ENCODE measurements at places on chromosomes 16 and 17.

DNA sequence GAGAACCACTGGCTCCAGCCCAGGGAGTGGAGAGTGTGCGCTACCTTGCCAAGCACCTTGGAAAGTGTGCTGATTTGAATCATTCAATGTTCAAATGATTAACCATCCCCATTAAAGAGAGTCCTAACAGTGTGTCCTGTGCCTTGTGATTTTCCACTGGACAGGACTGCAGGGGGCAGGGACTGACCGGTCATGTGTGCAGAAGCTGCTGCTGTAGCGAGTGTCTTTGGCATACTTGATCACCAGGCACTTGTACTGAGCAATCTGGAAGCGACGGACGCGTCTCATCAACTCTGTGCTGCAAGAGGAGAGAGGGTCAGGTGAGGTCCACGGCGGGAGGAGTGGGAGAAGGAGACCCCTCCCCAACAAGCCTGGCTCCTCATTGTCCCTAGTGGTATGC, 2.0 kb downstream of the TK1 start:
- no peak for DNase-seq

DNA sequence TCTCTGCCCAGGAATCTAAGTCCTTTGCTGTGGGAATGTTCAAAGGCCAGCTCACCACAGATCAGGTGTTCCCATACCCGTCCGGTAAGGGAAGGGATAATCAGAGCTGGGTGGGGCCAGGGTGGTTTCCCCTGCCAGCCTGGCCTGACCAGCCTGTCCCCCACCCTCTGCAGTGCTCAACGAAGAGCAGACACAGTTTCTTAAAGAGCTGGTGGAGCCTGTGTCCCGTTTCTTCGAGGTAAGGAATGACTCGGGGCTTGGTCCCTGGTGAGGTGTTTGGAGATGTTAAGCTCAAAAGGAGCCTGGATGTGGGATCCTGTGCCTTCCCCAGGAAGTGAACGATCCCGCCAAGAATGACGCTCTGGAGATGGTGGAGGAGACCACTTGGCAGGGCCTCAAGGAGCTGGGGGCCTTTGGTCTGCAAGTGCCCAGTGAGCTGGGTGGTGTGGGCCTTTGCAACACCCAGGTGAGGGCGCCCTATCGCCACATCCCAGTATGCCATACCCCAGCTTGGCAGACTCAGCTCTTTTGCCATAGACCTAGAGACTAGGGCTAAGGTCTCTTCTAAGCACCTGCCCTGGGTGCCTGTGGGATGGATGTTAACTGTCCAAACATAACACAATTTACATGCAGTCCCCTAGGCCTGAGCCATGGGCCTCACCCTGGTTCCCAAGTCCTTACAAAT, 997 bp downstream of the ACADVL start:
- DNase-seq: peak; percentile 55

- no peak for DNase-seq
Measured at GRCh38 chr16:54285414-54286089, 1.0 kb downstream of the IRX3 start.

GRCh38 chr17:62611728-62612127, 15.7 kb upstream of the MRC2 start:
- DNase-seq: no peak

- DNase-seq: no peak
Measured at GRCh38 chr16:30722916-30723315, 23.9 kb downstream of the SRCAP start.

DNA sequence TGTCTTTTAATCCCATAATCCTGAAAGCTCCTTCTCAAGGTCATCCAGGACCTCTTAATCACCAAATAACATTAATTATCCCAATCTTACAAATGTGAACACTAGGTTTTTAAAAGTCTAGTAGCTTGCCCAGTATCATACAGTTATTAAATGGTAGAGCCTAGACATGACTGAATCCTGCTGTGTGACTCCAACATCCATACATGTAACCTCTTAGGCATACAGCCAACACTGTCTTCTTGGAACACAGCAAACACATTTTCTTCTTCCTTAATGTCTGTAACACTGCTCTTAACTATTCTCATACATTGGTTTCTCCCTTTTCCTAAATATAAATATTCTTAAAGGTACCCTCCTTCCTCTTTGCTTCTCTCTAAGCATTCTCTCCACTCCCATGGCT, 13.7 kb downstream of the BRIP1 start:
- DNase-seq: no peak

DNA sequence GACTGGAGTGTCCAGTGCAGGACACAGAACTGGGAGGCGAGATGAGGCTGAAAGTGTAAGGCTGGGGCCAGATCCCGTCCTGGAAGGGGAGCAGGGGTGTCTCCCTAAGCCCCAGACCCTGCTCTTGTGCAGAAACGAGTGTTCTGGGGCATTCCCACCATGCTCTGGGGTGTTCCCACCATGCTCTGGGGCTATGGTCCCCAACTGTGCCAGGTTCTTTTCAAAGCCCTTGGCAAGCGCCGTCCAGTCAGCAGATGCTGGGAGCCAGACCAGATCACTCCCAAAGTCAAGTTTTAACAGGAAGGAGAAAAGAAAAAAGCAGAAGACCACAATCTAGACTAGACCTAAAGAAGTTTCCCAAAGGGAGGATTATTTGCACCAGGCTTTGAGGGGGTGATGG, 2.5 kb downstream of the TAX1BP3 start:
- DNase-seq: no peak

DNA sequence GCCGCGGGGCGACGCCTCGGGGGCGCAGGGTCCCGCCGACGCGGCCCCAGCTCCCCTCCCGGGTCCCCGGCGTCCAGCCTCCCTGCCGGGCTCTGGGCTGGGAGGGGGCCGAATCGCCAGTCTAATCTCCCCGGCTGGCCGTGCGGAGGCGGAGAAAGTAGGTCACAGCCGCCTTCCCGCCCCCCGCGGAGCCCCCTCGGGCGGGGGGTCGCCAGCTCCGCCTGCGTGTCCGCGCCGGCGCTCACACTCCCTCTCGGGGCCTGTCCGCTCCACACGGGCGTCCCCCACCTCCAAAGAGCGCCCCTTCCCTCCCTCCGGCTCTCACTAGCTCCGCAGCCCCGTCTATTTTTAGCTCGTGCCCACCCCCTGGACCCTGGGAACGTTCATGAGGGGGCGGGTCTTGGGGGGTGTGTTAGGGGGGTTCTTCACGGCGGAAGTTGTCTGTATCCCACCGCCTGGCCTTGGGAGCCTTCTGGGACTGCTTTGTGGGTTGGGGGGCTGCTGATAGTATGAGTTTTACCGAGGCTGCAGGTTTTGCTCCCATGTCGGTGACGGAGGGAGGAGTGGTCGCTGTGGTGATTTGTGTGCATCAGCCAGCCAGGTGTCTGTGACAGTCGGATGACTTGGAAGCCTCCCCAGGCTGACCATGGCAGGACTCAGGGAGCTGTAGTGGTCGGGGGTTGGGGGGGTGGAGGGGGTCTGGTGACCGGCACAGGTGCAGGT, 1.1 kb downstream of the ATP1B2 start:
- DNase-seq: no peak

DNA sequence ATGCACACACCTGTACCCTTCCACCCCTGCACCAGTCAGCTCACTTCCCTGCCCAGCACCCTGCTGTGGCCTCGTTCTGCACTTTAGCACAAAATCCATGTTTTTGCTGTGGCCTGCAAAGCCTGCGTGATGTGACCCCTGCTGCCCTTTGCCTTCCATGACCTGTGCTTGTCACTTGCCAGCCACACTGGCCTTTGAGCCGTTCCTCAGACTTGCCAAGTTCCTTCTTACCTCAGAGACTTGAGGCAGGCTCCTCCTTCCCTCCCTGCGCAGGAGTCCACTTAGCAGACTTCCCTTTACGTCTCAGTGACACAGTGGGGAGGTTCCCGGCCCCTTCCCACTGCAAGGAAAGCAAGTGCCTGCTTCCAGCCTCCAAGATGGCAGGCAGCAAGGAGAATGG, 134.7 kb downstream of the SNX29 start:
- DNase-seq: no peak

DNA sequence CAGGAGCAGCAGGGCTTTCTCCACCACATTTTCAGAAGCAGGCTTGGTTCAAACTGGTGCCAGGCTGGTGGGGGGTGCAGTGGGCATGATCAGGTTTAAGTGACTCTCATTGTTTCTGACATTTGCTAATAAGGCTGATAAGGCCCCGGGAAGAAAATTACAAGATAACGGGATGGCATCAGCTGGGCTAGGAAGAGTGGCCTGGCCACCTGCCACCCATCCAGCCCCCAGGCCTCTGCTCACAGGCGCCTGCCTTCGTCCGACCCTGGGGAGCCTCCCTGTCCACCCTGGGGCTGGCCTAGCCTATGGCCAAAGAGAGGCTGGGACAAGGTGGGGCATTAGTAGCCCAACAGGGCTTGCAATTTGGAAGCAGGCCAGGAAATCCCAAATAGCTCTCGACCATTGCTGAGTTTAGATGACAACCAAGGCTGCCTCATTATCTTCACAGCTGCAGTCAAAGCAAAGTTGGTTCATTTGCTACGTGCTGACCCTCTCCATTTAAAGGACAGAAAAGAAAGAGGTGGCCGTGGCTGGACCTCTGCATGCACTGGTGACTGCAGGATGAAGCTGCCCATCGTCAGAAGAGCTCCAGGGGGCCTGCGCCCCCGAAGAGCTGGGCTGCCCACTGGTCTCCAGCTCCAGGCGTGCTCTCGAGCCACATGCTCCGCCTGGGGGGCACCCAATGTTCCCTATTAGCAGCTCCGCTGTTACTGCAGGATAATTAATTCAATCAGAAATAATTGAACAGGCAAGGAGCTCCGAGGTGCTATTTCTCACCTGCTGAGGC, 44.9 kb downstream of the PEMT start:
- DNase-seq: no peak

DNA sequence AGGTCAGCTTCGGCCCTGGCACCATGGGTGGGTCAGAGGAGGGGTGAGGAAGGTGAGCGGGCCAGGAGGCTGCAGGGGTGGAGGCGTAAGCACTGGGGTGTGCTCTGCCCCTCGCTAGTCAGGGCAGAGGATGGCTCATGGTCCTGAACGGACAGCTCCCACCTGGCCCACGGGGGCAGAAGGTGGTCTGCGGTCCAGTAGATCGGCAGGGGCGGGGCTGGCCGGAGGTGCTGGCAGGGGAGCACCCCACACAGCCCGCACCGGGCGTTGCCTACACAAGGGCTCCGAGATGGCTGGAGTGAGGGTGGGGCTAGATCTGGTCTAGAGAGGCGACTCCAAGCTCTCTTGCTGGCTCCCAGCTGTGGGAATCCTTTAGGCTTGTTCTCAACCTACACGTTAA, 8.2 kb downstream of the NPTX1 start:
- no peak for DNase-seq

GRCh38 chr17:78214706-78215061, 631 bp downstream of the BIRC5 start:
- no peak for DNase-seq

- DNase-seq: no peak
Measured at GRCh38 chr17:17298108-17298507, 5.1 kb upstream of the NT5M start.

DNA sequence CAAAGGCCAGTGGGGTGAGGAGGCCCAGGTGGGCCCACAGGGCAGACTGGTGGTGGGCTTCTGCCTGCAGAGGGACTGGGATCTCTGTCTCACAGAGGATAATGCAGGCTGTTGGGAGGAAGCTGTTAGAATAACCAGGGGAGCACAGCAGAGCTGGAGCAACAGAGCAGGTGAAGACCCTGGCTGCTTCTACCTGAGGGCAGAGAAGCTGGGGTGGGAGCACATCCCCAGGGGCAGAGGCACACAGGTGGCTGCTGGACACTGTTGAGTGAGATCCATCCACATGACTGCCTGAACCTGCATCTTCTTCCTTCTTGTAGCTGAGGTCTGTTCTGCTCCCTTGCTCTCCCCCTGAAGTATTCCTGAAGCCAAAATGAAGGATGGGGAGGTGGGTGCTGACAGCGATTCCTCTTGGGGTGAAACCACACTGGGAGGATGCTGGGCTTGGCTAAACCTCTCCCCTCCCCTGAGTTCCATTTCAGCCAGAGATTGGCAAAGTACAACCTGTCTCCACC, 1725.0 kb downstream of the TP53TG3F start:
- no peak for DNase-seq

GRCh38 chr17:491086-492021, 138.7 kb upstream of the RPH3AL start:
- DNase-seq: peak; percentile 23

- DNase-seq: no peak
Measured at GRCh38 chr16:68367030-68367429, 56.2 kb downstream of the PRMT7 start.

DNA sequence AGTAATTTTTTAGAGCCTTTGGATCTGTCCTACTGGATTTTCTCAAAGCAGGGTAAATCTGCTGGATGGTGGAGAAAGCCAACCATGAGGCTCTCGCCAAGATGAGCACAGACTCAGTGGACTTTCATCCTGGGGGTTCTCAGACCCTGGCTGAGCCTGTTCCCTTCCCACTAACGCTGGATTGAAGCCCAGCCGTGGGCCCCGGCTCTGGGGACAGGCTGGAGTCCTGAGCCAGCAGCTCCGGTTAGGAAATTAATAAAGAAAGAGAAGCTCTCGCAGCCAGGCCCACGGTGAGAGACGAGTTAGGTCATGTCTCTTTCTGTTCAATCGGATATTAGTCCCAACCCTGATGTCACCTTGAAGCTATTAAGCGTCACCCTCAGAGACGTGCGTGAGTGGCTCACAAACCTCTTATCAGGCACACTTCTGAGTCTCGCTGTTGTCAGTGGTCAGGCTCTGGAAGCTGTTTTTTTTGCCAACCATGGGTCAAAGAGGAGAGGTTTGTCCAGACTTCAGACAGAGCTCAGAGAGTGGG, 27.1 kb downstream of the MEOX1 start:
- no peak for DNase-seq

DNA sequence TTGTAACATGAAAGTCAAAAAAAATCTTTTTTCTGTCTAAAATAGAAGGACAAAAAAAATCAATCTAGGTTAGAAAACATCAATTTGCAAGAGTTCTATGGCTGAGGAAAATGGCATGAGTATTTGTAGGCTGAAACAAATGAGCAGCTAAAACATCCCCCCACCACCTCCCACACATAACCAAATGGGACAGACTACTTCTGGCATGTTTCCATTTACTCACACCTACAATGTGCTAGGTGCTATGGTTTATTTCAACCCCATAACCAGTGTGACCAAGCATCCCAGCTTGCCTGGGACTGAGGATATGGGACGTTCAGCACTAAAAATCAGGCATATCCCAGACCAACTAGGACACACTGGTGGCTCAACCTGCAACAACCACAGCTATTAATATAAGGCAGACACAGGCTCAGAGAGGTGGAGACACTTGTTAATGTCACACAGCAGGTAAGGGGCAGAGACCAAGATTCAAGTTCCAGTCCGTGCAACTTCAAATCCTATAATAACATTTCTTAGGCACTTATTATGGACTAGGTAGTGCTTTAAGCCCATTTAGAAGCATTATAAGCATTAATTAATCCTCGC, 96.0 kb downstream of the XYLT1 start:
- no peak for DNase-seq

DNA sequence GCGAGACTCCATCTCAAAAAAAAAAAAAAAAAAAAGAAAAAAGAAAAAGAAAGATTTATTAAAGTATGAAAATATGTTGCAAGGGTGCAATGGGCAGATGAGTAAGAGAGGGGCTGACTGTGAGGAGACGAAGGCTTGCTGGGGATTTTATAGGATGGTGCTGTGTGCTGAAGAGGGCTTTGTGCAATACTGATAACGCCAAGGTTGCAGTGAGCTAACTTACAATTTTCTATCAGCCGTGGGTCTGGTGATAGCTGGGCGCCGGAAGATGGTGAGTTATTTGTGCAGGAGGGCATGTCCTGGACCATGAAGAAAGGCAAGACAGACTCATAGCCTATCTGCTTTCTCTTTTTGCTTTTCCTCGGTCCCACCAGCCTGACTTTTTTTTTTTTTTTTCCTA, 281.1 kb downstream of the MAP2K6 start:
- DNase-seq: no peak

GRCh38 chr17:76530095-76530723, 7.3 kb downstream of the CYGB start:
- no peak for DNase-seq

- no peak for DNase-seq
Measured at GRCh38 chr16:19162085-19162484, 6.0 kb upstream of the SYT17 start.
